ENCODE measurements at places on chromosomes 7 and 10.

DNA sequence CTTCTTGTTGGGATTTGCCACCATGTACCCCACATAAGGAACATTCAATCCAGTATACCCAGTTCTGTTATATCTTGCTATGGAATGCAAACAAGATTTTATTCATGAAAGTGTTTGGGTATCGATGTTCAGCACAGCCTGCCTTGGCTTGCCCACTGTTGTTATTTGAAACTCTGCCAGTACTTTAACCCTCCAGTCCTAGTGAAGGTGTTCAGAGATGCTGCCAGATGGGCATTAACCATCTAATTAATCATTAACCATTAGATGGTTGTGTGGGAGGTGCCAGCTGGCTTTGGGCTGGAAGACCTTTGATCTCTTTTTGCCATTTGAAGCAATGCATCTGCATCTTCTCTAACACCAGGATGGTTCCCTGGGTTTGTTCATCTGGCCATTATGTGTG is 363.0 kb downstream of the SH2D4B start:
- DNase-seq: no peak

DNA sequence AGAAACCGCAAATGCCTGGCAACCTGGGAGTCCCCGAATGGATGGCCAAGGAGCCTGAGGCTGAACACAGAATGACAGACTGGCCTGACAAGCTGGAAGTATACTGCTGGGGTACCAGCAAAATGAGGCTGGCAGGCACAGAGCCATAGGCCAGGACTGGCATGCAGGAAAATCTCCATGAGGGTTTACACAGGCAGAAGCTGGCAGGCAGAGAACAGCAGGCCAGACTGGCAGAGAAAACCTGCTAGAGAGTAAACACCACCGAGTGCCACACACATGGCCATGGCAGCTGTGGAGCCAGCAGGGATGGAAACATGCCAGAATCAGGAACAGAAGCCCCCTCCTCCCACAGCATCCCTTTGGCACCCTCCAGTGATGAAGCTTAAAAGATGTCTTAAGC is 63.4 kb downstream of the CRPPA start:
- no peak for DNase-seq

DNA sequence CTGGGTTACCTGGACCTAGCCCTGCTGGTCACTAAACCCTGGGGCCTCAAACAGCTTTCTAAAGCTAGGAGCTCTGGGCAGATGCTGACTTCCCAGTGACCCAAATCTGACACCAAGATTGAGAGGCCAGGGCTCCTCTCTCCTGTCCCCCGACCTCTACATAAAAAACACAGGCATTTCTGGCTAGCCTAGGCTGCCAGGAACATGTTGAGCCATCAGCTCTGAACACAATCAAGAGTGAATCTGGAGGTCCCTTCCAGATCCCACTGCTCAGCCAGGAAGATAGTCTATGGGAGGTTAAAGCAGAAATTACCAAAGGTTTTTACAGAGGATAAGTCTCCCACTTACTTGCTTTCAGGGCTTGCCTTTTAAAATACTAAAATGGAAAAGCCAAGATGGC is 22.1 kb upstream of the PDE1C start:
- DNase-seq: no peak

DNA sequence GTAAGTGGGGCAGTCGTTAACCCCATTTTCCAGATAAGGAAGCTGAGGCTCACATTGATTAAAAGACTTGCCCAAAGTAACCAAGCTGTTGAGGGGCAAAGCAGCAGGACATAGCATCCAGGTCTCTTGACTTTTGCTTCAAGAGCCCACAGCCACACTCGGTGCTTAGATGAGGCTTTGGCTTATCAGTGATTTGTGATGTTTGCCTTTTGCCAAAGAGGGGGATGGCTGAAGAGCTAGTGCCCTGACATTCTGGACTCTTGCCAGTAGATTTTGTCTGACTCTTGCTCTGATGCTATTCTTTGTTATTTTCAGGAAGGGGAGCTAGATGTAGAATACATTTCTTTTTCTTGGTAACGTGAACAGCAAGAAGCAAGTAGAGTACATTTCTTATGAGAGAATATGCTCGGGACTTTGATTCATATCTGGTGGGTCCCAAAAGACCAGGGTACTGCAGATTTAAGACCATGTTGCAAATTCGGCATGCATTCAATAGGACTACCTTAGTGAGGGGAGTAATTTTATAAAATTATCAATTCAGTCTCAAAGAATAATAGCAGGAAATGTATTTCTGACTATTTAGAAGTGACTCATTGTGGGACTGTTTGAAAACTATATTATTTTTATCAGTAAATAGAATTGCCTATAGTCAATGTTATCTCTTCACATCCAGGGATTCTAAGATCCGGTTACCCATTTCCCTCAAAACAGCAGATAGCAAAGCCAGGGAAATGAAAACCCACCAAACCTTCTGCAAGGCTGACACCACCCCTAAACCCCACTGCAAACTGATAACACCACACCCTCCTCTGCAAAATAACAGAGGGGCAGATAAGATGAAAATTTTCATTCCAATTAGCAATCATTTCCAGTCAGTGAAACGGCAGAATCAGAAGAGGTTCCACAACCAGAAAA is 180.0 kb upstream of the BMPER start:
- no peak for DNase-seq

GRCh38 chr7:29563590-29564495 is at the start of gene PRR15:
Gene PRR15, plus strand, starts transcription at chr7:29563835. Its CDS starts 2,495 bp downstream, at chr7:29566330.
- DNase-seq: peak; percentile 78

- no peak for DNase-seq
Measured at GRCh38 chr7:92634924-92635519, 44.8 kb upstream of the FAM133B start.

GRCh38 chr7:79459381-79459780 is 5.9 kb upstream of the MAGI2 start:
- DNase-seq: no peak

All from ecto neural progenitor cell (in vitro differentiated cells).